ENCODE measurements at places on chromosomes 1 and 21.

- no peak for DNase-seq
Measured at GRCh38 chr1:192580351-192580962, 4.9 kb downstream of the RGS1 start.

GRCh38 chr1:107782217-107782845, 182.6 kb downstream of the VAV3 start:
- DNase-seq = peak; percentile 54

DNA sequence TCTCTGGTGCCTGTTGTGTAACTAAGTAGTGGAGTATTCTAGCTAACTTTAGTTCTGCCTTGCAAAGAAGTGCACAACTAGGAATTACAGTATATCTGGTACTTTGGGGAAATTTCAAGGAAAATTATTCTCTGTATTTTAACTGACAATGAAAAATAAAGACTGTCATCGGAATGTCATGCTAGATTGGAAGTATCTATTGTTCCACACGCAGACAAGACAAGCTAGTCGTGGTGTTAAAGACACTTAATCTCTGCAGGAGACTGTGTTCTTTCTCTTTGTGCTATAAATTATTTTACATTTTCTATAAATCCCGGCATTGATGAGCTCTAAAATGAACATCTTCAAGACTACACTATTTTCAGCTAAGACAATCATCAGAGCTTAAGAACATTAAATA, 1068.8 kb upstream of the ADGRL4 start:
- DNase-seq = no peak

DNA sequence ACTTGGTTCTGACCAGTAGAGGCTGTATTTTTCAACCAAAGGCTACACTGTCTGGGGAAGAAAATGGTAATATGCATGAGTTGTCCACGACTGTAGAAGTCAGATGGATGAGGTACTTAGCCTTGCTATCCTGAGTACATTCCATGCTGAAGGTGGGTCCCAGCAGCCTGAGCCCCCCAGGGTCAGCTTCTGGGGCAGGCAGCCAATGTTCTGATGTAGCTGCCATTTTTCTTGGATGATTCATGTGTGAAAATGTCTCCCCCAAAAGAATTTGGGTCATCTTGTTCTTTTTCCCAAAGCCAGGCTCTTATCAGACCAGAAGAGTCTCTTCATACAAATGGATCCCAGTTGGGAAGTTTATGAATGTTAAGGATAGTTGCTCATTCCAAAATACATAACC, 172.2 kb upstream of the UBE2U start:
- DNase-seq = no peak

DNA sequence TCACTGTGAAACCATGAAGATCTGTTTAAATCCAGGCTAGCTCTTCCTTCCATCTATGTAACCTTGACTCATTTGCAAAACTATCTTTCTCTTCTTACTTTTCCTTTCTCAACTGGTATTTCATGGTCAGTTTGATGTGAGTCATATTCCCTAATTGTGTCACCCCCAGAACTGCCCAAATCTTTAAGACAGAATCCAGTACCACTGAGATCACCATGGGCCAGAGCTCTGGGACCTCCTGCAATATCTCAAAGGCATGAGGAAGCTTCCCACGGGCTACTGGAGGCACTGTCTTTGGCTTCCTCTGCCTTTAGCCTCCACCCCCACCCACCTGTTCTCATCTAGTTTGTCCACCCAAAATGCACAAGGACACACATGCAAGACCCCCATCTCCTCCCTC, 274.4 kb upstream of the FMN2 start:
- no peak for DNase-seq

GRCh38 chr1:28899267-28899666, 15.1 kb upstream of the EPB41 start:
- no peak for DNase-seq

- DNase-seq = no peak
Measured at GRCh38 chr1:234561319-234561718, 48.7 kb downstream of the IRF2BP2 start.

GRCh38 chr1:173628888-173629287, 6.2 kb upstream of the TEX50 start:
- DNase-seq = no peak

DNA sequence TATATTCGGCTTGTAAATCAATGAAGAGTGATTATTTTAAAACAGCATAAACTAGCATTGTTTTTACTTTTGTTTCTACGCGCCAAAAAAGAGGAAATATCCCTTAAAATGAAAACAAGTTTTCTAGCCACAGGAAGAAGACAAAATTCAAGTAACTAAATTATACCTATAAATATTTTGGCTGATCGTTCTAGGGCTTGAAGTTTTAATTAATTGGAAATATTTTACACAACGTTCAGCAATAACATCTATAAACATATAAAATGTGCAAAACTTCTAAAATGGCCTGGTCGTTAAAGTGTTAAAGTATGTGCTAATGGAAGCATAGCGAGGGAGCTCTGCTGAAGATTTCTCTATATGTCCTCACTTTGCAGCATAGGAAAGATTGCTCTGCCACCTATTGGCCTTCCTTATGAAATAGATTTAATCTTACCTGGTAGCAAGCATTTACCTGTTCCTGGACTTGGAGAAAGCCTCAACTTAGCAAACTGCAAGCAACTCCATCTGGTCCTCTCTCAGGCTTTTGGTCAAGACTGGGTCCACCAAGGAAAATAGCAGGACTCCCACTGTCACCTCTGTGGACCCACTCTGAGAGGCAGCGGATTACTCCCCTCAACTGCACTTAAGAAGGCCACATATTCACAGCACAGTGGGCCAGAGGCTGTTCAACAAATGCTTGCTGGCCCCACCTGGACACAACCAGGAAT, 351.3 kb upstream of the RUNX1 start:
- DNase-seq = peak; percentile 29

- no peak for DNase-seq
Measured at GRCh38 chr1:74592580-74593355, 80.4 kb upstream of the LRRC53 start.

- no peak for DNase-seq
Measured at GRCh38 chr1:117114877-117115276, 6.7 kb downstream of the TRIM45 start.

DNA sequence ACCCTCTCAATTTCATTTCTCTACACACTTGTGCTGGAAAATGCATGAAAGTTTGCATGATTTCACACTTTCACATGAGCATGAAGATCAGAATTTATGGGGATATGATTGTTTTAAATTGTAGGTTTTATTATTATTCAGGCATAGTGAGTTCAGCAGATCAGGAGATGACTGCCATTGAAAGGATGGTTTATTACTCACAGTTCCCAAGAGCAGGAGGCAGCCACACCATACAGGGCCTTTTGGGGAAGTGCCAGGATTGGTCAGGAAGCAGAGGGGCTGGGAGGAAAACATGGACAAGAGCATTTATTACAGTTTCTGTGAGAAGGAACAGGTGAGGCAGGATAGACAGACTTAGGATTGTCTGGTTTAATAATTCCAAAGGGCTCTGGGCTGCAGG, 114.6 kb upstream of the KCNJ15 start:
- no peak for DNase-seq
